NCI-H1417 treated with DMSO at 0.1 percent for 48 hours (cell line): ENCODE measurements at places on chromosomes 4 and X.
A peak's percentile ranks its signal among the peaks of the same experiment; 100 is the strongest.

DNA sequence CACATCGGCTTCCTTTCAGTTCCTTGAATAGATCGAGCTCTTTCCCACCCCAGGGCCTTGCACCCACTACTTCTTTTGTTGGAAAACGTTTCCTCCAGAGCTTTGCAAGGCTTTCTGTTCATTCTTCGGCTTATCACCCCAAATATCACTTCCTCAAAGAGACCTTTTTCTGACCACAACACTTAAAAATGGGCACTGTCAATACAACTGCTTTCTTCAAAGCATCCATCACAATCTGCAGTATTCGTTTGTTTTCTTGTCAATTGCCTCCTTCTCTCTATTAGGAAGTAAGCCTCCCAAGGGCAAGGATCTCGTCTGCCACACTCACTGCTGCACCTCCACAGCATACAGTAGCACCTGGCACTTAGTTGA, 17.7 kb upstream of the CENPU start:
- DNase-seq, result no peak

GRCh38 chrX:153554519-153555167, 37.2 kb downstream of the ATP2B3 start:
- DNase-seq, result no peak

- no peak for DNase-seq
These were observed 106.9 kb upstream of the FTHL17 start for GRCh38 chrX:31178769-31179125.

GRCh38 chr4:98514741-98515469, 143.5 kb downstream of the TSPAN5 start:
- no peak for DNase-seq

DNA sequence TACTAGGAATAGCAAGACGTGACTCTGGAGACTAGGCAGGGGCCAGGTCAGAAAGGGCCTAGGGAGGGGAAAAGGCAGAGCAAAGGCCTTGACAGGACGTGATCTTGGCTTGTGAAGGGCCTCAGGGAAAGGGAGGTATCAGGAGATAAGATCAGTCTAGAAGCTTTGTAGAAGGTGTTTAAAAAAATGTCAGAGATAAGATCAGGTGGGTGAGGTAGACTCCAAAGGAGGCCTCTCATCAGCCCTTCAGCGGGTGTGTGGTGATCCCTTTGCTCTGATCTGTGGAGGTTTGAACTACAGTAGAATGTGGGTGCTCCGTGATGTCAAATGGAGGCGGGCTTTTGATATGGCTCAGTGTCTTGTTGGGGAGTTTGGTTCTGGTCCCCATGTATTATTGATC, 78.8 kb upstream of the PRPS1 start:
- no peak for DNase-seq

DNA sequence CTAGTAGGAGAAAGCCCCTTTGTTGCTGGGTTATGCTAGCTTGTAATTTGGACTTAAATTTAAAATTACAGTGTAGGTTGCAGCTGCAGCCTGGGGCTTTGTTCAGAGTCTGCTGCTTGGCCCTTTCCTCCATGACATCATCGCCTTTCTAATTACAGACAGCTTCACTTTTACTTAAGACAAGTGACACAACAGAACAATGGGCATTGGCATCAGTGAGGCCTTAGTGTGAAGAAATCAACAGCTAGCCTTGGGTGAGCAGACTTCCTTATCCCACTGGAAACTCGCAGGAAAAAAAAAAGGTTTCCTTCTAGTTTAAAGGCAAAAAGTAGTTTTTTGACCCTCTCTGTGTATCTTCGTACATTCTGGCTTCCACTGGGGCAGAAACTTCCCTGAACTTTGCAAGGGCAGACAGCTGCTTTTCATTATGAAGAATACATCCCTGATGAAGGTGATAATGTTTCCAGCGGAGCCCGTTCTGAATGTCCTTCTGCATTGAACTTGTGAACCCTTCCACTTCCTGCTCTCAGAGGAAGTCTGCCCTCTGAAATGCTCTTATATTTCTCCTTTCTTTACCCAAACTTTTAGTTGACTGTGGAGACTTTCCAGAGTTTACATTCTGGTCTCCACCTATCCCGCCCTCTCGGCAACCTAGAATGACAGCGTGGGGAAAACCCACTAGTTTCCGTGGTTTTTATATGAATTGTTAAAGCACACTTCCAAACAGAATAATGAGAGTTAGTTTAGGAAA, 123.2 kb upstream of the FAM9C start:
- peak; percentile 40 for DNase-seq

DNA sequence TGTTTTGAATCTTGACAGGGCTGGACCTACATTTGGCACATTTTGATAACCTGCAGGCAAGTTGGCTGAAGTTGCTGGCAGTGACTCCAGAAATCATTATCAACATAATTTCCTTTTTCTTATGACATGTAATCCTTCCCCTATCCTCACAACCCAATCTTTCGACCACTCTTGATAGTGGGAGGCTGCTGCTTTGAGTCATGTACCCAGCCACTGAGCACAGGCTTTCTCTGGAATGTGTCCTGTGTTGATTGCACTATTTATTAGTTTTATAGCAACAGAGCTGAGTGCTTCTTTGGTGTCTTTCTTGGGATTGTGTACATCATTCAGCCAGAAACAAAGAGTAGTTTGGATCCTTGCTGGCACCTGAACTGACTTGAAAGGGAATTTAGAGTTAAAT, 183.1 kb upstream of the LEF1 start:
- no peak for DNase-seq

GRCh38 chrX:44884944-44885343, 12.0 kb downstream of the KDM6A start:
- no peak for DNase-seq

DNA sequence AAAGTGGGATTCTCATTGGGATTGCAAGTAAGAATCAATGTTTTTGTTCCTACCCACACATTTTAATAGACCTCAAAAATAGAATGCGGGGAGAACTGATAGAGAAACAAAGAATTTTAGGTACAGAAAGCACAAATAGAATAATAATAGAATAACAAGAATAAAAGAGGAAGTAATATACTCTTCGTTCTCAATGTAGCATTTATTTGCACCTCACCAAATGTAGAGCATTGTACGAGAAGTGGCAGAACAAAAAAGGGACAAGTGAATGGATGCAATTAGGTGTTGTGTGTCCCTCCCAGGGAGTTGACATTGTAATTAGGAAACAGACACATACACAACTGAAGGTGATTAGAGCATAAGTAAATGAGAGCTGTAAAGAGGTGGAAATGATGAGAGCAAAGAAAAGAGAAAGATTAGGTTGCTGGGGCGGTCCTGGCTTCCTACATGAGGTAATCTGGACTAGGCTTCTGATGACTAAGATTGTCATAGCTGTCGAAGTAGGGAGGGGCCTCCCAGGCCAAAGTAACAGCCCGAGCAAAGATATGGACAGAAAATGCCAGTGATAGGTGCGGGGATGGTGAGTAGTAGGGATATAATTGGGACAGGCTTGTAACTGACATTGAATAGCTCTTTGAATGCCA, 10.4 kb downstream of the RAB9A start:
- no peak for DNase-seq

DNA sequence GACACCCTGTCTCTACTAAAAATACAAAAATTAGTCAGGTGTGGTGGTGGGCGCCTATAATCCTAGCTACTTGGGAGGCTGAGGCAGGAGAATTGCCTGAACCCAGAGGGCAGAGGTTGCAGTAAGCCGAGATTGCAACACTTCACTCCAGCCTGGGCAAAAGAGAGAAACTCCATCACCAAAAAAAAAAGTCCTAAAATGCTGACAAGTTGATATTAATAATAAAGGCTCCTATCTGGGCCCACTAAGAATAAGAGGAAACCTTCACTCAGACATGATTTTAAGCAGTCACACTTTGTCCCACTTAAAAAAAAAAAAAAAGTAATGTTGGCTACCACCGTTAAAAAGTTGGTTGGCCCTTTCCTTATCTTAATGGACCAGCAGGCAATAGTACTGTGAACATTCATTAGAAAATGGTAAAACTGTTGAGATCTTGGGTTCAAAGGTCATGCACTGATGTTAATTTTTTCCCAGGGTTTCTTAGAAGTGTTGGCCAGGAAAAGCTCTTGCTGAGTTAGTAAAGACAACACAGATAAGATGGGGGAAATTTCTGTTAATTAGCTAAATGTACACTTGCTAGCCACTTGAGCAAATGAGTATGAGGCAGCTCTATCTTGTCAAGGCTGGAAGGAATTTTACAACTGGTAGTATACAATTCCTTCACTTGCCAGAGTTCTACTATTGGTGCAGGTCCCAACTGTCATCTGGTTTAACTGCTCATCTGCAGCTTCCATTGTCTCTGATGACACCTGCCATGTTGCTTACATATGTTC, 43.6 kb upstream of the BMP2K start:
- no peak for DNase-seq

DNA sequence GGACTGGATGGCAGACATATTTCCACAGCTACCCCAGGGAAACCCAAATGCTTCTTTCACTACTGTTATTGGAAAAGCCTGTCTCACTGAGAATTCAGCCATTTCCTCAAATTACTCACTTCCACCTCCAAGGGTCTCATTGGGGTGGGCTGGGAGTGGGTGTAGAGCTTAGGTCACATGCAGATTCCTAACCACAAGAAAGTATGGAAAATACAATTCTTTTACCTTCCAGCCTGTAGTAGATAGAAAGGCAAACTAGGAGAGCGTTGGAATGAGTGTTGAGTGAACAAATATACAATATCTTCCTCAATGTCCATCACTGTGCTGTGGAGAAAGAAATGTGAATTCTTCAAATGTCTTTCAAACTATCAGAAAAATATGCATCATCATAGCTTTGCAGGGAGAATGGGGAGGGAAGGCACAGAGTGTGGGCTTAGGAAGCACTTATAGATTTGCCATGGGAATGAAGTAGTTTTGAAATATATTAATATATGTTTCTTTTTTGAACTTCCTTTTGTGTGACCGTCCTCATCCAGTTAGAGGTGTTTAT, 245.3 kb upstream of the JADE1 start:
- no peak for DNase-seq

DNA sequence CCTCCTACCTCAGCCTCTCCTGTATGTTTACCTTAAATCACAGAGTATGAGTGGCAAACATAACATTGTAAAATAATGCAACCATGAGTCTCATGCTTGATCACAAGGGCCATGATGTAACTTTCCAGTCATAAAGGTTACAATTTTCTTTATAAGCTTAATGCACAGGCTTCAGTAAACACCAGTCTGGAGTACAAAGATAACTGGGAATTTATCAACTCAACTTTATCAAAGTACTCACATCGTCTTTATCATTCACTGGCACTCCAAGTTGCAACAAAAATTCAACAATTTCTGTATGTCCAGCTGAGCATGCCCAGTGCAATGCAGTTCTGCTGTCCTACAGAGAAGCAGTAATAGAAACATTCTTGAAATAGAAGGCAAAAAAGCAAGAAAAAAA, 2.8 kb downstream of the PSMD10 start:
- DNase-seq, result no peak

DNA sequence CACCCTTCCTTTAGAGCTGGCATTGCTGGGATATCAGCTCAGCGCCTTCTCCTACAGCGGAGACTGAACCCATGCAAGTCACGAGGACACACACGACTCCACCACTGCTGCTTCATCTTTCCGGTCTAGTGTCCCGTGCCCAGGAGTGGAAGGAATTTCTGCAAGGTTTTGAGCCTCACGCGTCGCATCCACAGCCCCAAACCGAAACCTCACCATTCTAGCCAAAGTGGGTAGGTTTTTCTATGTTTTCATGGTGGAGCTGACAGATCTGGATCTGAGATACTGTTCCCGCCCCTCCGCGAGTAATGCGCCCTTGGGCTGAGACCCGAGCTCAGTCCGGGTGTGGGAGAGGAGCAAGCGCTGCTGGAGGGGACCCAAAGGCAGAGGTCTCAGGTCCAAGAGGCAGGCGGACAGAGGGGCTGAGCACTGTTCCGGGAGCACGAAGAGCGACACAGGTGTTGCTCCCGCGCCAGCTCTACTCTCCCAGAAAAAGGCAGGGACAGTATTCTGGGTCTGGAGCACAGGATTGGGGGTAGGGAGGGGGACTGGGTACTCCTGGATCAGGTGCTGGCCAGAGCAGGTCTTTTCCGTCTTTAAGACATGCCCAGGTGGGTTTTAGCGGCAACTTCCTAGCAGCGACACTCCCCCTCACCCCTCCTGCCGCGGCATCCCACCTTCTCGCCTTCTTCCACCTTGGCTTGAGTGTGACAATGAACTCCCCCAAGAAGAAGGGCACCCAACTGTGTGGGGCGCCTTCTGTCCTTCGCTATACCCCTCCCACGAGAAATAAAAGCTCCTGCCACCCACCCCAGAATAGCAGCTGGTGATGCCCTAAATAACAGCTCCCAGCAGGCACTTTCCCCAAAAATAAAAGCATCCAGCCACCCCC, 1.8 kb downstream of the EPHA5 start:
- no peak for DNase-seq

- DNase-seq, result no peak
These were observed 214.8 kb downstream of the SPCS3 start for GRCh38 chr4:176534566-176534965.

- no peak for DNase-seq
These were observed 38.4 kb downstream of the CPLX1 start for GRCh38 chr4:787561-787981.

GRCh38 chr4:38223306-38223705, 263.1 kb downstream of the PTTG2 start:
- no peak for DNase-seq

DNA sequence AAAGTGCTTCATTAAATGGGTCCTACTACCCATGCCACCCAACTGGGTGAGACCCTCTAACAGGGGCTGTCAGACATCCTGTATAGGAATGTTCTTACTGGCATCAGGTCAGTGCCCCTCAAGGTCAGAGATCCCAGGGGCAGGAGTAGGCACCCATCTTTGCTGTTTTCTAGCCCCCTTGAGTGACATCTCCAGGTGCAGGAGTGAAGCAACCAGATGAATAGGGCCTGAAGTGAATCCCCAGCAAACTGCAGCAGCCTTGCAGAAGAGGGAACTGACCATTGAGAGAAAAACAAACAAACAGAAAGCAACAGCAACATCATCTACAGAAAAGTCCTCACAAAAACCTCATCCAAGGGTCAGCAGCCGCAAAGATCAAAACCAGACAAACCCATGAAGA, 55.8 kb upstream of the GNRHR start:
- DNase-seq, result no peak

GRCh38 chr4:14934704-14935390, 67.4 kb upstream of the CPEB2 start:
- no peak for DNase-seq

- DNase-seq, result no peak
These were observed 149.8 kb upstream of the BOD1L1 start for GRCh38 chr4:13777341-13777740.

DNA sequence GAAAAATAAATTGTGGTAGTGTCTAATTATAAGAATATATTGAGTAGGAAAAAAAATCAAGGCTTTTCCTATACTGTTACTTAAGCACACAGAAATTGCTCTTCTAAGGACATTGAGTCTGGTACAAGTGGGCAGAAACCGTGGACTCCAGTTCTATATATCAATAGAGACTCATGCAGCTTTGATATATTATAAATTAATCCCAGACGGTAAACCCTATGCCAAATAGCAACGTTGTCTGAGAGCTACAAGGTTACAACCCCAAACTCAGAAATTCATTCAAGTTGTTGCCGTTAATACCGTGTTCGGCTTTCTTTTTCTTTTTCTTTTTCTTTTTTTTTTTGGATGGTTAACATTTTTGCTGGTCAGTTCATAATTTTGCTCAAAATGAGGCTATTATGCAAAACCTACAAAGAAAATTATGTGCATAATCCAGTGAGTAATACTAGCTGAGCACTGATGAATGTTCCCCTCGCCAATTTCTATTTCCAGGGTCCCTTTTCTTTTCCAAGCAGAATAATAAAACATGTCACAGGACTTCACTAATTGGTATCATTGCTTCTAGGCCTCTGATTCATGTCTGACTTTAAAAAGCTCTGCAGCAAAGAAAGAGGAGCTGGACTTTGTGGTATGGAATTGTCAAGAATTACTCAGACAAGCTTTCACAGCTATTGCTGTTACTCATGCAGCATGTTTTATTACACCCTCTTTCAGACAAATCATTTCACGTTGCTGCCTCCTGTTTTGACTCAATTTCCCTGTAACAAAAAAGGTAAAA, 737.7 kb downstream of the NLGN4X start:
- DNase-seq, result no peak
